Epithelial cell of prostate (primary cell): ENCODE measurements at places on chromosomes 5 and 9.

DNA sequence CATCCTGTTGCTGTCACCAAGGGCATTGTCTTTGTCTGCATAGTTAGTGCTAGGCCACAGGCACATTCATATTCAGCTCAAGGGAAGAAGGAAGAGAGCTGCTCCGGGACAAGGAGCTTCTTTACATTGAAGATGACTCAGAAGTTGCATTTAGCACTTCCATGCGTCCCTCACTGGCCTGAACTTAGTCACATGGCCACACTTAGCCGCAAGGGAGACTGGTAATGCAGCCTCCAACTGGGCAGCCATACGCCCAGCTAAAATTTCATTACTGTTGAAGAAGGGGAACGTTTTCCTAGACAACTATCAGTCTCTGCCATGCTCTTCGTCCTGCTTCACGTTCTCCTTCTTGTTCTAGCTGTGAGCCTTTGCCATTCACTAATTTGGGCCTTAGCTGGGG lies 20.0 kb downstream of the ACTL7B start:
- peak; percentile 76 for DNase-seq

GRCh38 chr5:179343021-179343718 lies 2.1 kb downstream of the ADAMTS2 start:
- no peak for DNase-seq

- no peak for DNase-seq
These were observed 35.3 kb upstream of the BARX1 start for GRCh38 chr9:93990448-93990847.

GRCh38 chr9:126630458-126631237 lies 16.9 kb downstream of the LMX1B start:
- DNase-seq = no peak

- no peak for DNase-seq
These were observed 5.4 kb upstream of the CERCAM start for GRCh38 chr9:128415281-128415680.

DNA sequence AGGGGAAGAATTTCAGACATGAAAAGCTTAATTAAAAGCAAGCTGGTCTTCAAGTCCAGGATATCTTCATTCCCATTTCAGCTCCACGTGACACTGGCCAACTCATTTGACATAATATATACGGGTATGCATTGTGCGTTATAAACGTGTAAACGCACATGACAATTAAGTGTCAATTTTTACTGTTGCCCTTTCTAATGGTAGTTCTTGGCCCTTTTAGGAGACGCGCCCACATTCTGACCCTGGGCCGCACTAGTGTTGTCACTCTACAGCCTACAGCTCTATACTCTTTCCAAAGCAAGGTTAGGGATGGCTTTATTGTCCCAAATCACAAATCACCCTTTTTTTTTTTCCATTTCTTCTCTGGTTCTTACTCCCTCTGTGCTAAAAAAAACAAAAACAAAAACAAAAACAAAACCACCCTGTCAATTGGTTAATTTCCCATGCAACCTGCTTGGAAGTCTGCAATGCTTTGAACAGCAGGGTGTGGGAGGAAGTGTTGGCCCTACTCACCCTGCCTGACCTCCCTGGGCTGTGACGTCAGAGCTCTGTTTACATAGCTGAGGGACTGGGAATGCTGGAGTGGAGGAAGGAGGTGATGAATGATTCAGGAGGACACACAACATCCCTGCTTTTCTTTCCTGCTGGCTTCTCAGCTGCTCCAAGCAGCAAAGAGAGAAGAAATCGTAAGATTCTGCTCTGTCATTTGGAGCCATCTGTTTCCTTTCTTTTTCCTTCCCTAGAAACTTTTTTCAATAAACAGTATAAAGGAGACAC lies 19.3 kb downstream of the RFK start:
- peak; percentile 60 for DNase-seq

GRCh38 chr5:133467335-133467779 lies 145.0 kb downstream of the FSTL4 start:
- DNase-seq = no peak

DNA sequence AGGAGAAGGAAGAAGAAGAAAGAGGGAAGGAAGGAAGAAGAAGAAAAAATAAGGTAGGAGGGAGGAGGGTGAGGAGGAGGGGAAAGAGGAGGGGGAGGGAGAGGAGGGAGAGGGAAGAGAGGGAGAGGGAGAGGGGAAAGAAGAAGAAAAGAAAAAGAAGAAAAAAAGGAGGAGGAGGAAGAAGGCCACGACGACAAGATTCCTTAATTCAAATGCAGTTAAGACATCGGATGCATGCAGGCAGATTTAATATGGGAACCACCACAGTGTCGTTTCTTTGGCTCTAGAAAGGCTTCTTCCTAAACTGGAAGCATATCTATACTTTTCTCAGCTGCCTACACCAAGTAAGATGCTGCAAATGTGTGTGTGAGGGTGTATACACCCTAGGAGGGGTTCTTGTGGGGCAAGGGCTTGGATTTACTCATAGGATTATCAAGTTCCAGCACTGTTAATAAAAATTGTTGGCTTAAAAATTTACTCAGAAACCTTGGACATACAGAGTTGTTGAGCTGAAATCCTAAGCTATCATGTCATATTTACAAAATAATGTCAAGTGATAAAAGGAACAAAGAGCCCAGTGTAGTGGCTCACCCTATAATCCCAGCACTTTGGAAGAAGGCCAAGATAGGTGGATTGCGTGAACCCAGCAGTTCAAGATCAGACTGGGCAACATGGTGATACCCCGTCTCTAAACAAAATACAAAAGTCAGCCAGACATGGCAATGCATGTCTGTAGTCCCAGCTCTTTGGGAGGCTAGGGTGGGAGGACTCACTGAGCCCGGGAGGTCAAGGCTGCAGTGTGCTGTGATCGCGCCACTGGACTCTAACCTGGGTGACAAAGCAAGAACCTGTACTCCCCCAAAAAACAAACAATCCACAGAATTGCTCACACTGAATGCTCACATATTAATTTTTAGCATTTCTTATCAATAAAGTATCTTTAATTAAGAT lies 108.5 kb downstream of the UBAP2 start:
- DNase-seq = no peak

DNA sequence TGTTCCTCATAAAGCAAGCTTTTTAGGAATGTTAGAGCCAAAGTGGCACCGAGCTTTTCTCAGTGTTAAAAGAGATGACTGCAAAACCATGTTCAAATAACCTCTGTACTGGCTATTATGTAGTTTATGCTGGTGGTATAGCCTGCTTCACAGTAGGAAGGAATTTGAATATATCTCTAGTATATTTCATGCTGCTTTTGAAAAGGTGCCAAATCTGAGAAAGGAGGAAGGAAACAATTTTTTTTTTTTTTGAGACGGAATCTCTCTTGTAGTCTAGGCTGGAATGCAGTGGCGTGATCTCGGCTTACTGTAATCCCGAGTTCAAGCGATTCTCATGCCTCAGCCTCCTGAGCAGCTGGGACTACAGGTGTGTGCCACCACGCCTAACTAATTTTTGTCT lies 13.5 kb downstream of the CREBRF start:
- no peak for DNase-seq

DNA sequence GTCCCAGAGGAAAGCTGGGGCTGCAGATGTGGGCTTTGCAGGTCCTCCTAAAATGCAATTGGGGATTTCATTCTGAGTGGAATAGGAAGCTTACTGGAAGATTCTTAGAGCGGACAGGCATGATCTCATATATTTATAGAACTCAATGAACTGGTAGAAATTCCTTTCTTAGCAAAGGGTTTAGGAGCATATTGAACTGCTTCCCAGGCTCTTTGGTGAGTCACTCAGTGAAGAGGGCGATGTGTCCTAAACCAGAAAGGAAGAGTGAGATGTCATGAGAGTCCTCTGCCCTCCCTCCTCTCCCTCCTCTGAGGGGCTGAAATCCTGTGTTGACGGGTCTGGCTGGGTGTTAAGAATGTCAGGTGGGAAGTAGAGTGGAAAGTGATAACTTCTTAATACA lies 26.3 kb upstream of the SEMA6A start:
- no peak for DNase-seq

DNA sequence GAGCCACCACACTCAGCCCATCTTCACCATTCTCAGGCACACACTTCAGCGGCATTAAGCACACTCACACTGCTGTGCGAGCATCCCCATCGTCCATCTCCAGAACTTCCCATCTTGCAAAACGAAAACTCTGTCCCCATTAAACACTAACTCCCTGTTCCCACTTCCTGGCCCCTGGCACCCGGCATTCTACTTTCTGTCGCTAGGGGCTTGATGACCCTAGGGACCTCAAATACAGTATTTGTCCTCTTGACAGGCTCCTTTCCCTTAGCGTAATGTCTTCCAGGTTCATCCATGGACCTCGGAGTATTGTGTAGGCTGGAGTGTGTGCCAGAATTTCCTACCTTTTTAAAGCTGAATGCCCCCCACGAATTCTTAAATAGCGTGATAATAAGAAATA lies 14.7 kb upstream of the UBAC1 start:
- no peak for DNase-seq

DNA sequence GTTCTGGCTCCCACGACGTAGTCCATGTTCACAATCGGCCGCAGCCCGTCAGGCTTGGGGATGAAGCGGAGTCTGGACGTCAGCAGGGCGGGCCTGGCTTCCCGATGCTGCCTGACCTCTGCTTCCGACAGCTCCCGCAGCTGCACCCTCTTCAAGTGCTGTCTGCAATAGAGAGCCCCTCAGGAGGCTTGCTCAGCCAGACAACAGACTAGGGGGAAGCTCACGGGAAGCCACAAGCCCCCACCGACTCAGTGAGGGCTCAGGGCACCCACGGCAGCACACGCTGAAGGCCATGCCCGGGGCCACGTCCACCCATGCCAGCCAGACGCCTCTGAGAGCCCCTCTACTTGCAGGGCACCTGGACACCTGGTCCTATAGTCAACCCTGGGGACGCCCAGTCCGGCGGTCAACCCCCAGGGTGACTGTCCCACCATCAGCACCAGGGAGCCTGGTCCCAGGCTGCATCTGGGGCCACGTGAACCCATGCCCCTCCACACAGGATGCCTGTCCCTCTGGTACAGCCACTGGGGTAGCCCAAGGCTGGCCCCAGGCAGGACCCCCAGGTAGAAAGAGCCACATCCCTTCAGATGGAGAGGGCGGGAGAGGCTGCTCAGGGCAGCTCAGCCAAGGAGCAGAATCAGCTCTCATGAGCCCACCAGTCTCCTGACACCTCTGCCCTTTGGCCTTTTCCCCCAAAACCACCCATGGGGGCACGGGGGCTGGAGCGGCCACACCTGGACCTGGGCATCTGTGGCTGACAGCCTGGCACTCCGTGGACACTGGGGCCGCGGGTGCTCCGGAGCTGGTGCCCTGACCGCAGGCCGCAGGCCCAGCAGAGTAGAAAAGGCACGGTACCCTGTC lies 14.5 kb downstream of the TERT start:
- DNase-seq = no peak

DNA sequence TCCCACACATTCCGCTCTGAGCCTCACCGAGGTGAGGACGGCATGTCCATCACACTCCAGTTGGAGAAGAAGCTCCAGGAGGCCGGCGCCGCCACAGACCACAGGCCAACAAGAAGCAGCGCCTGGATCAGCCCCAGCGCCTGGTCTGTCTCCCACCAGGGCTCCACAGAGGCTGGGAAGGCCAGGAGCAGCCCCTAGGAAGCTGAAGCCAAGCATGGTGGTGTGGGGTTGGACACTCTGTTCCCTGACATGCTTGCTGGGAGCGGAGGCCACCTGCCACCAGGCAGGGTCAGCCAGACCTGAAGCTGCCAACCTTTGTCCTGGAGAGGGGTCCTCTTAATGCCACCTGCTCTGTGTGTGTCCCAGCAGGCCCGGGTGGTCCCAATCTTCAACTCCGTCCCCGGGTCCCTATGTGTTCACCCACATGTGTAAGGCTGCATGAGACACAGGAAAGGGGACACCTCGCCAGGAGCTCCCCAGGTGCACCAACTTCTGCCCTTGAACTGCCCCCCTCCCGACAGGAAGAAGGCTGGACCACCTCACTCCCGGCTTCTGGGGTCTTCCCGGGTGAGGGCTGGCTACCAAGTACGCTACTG lies 140.1 kb upstream of the PPP1R26 start:
- DNase-seq = no peak

GRCh38 chr9:113566712-113567071 lies 103.2 kb downstream of the RGS3 start:
- DNase-seq = no peak

- DNase-seq = no peak
These were observed 76.9 kb downstream of the ST8SIA4 start for GRCh38 chr5:100826133-100826532.

- no peak for DNase-seq
These were observed 14.6 kb upstream of the CFAP95 start for GRCh38 chr9:69805962-69806515.

- DNase-seq = no peak
These were observed 191.3 kb downstream of the TTC39B start for GRCh38 chr9:15115702-15116101.

GRCh38 chr5:138102454-138103318 lies 18.9 kb downstream of the WNT8A start:
- DNase-seq = no peak

- no peak for DNase-seq
These were observed 478 bp downstream of the TEX10 start for GRCh38 chr9:100352201-100352726.

GRCh38 chr5:35672995-35673394 lies 55.3 kb downstream of the SPEF2 start:
- DNase-seq = no peak

DNA sequence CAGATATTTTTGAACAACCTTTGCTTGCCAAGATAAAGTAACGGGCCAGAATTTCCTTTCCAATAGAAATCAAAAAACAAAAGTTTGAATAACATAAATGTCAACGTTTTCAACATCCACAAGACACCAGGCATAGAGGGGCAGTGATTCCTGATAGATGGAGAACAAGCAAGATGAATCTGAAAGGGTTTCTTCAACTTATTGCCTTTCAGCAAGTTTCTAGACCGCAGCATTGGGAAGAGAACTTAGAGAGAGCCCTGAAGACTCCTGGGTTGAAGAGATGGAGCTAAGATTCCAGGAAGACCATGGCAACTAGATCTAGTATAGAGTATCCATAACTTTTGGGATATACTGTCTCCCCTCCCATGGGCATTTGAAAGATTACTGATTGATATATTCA lies 751.4 kb upstream of the CTNND2 start:
- no peak for DNase-seq

GRCh38 chr5:173907686-173908371 lies 19.7 kb downstream of the CPEB4 start:
- no peak for DNase-seq

GRCh38 chr9:99101271-99101670 lies 3.6 kb upstream of the TGFBR1 start:
- no peak for DNase-seq

- no peak for DNase-seq
These were observed 153.0 kb upstream of the SMC2 start for GRCh38 chr9:103941104-103941503.

- no peak for DNase-seq
These were observed 1550.1 kb downstream of the MAT2B start for GRCh38 chr5:165055476-165055875.

- DNase-seq = no peak
These were observed 24.6 kb upstream of the PANK3 start for GRCh38 chr5:168603746-168604145.

- no peak for DNase-seq
These were observed 927.6 kb upstream of the DMAC1 start for GRCh38 chr9:8727191-8727590.

GRCh38 chr5:132206782-132207181 lies 20.9 kb downstream of the P4HA2 start:
- DNase-seq = no peak

- no peak for DNase-seq
These were observed 74.5 kb downstream of the F2RL2 start for GRCh38 chr5:76548525-76549229.

- no peak for DNase-seq
These were observed 42.3 kb upstream of the SARDH start for GRCh38 chr9:133780404-133780945.
